Thoracic aorta (tissue), 2 donors: ENCODE measurements at places on chromosomes 13 and 19.

- DNase-seq = no peak
These were observed 19.1 kb upstream of the WDR18 start for GRCh38 chr19:964761-965694.

- DNase-seq = no peak
These were observed 660 bp upstream of the MVB12A start for GRCh38 chr19:17419154-17419620.

GRCh38 chr13:34019870-34020269 is 201.9 kb downstream of the RFC3 start:
- no peak for DNase-seq

DNA sequence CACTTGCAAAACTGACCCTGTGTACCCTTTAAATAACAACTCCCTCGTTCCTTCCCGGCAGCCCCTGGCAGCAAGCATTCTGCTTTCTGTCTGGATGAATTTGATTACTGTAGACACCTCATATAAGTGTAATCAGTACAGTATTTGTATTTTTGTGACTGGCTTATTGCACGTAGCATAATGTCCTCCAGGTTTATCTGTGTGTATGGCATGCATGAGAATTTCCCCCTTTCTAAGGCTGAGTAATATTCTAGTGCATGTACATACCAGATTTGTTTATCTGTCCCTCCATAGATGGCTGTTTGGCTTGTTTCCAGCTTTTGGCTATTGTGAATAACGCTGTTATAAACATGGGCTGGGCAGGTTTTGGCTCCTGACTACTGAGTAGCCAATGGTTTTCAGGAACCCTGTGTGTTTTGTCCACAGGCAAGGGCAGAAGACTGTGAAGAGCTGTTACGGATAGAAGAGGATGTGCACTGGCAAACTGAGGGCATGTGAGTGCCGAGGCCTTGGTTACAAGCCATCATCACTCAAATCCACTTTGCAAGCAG is 98.0 kb downstream of the ESD start:
- no peak for DNase-seq

- no peak for DNase-seq
These were observed 223.8 kb downstream of the TDRD3 start for GRCh38 chr13:60620611-60621395.

GRCh38 chr13:48797127-48797526 is 143.4 kb downstream of the CYSLTR2 start:
- DNase-seq = no peak

DNA sequence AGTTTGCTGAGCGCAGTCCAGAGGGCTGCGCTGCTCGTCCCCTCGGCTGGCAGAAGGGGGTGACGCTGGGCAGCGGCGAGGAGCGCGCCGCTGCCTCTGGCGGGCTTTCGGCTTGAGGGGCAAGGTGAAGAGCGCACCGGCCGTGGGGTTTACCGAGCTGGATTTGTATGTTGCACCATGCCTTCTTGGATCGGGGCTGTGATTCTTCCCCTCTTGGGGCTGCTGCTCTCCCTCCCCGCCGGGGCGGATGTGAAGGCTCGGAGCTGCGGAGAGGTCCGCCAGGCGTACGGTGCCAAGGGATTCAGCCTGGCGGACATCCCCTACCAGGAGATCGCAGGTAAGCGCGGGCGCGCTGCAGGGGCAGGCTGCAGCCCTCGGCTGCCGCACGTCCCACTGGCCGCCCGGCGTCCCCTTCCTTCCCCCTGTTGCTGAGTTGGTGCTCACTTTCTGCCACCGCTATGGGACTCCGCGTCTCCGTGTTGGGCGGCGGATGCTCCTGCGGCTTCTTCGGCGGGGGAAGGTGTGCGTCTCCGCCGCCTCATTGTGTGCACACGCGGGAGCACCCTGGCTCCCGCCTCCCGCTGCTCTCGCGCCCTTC is 772 bp downstream of the GPC6 start:
- no peak for DNase-seq

- DNase-seq = peak; percentile 54
These were observed 84.3 kb downstream of the FGF14 start for GRCh38 chr13:102317593-102317992.

DNA sequence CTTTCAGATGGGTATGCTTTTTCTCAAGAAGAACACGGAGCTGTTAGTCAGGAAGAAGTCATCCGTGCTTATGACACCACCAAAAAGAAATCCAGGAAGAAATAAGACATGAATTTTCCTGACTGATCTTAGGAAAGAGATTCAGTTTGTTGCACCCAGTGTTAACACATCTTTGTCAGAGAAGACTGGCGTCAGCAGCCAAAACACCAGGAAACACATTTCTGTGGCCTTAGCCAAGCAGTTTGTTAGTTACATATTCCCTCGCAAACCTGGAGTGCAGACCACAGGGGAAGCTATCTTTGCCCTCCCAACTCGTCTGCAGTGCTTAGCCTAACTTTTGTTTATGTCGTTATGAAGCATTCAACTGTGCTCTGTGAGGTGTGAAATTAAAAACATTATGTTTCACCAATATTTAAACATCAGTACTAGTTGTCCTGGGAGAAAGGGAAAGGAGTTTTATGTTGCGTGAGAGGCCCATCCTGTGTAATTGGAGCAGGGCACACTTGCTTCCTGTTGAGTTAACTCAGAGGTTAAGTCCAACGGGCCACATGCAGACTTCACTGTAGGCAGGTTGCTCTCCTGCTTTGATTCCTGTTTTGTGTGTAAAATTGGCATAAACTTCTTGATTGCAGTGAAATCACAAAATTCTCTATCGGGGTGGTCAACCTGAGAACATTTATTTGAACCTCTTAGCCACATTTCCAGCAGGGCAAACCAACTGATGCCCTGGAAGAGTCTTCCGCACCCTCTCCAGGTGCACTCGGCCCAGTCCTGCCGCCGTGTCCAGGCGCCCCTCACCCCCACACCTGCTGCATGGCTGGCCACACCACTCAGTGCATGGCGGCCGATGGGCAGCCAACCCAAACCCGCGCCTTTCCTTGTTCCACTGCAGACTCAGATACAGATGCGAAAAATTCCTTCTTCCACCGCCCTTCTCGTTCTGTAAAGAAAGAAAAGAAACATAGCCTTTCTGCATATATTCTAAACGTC is 31.6 kb downstream of the SHISA2 start:
- DNase-seq = no peak

DNA sequence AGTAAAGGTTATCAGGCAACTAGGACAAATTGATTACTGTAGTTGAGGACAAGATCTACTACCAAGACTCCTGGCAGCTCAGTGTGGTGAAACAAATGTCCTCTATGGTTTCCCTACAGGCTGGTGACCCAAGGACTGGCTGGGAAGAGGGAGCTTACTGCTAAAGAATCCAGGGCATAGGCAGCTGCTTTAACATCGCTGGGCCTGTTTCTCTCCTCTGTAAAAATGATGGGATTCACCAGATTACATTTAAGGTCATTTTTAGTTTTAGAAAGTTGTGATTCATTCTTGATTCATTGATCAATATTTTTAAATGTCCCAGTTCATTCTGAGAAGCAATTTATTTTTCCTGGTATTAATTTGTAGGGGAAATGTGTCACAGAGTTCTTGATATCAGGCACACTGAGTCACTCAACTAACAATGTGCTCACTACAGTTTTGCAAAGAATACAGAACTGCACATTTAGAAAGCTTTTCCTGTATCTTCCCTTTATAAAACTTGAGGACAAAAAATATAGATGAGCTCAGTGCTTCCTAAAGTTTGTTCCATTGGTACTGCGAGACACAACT is 19.6 kb upstream of the FAM124A start:
- no peak for DNase-seq

GRCh38 chr13:31781064-31781463 is 41.7 kb downstream of the RXFP2 start:
- DNase-seq = no peak

GRCh38 chr13:51213173-51213728 is 8.9 kb upstream of the FAM124A start:
- DNase-seq = no peak

GRCh38 chr13:47705185-47705584 is 295.9 kb downstream of the SUCLA2 start:
- no peak for DNase-seq

- DNase-seq = peak; percentile 68
These were observed 3.0 kb upstream of the COX6B1 start for GRCh38 chr19:35644987-35645679.

GRCh38 chr19:48926909-48927308 is 6.6 kb upstream of the DHDH start:
- DNase-seq = peak; percentile 67

GRCh38 chr19:19540064-19540714 is 2.1 kb downstream of the CILP2 start:
- no peak for DNase-seq

DNA sequence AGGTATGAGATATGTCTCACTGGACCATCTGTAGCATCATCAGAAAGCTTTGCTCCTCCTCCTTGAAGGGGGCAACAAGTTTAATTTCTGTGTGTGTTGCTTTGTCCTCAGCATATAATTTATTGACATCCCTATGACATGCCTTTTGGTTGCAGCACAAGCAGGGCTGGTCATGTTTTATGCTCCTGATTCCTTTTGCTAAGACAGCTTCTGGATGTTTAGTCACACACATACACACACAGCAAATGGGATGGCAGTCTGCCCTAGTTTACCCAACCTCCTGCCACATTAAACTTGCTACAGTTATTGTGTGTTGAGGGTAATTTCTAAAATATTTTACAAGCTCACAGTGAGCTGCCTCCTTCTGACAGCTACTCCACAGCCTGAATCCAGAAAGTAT is 217.9 kb upstream of the RXFP2 start:
- no peak for DNase-seq

GRCh38 chr19:41325947-41326706 is 16.2 kb downstream of the CCDC97 start:
- no peak for DNase-seq

GRCh38 chr19:55453511-55454260 is 7.8 kb downstream of the ISOC2 start:
- DNase-seq = no peak

GRCh38 chr13:114031631-114032030 is 57.8 kb upstream of the C13orf46 start:
- no peak for DNase-seq

DNA sequence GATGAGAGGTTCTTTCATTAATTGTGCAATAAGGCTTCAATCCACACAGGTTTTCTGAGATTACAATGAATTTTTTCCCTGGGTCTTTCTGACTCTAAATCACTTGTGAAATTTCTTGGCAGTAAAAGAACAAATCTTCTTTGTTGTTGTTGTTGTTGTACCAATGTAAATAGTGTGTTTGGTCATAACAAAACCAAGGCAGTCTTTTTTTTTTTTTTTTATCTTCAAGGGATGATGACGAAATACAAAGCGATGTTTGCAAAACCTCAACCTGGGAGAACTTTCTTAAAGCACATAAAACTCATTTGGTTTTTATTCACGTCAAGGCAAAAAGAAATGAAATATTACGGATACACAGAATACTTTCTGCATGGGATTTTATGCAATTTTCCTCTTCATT is 462.0 kb downstream of the LIG4 start:
- no peak for DNase-seq

DNA sequence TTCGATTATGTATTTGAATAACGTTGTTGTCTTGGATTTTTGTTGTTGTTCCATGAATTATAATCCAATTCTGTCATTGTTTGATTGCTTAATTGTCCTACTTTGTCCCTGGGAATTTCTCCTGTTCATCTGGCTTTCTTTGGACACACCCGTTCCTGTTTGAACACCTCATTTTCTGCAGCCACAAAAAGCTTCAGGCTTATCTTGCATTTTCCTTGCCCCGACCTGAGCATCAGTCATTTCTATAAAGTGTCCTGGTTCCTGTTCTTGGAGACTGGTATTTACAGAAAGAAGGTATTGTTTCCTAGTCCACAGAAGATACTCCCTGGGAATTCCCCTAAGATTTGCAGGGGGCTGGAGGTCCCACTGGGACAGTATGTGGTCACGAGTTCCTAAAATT is 731.8 kb upstream of the ARGLU1 start:
- no peak for DNase-seq

DNA sequence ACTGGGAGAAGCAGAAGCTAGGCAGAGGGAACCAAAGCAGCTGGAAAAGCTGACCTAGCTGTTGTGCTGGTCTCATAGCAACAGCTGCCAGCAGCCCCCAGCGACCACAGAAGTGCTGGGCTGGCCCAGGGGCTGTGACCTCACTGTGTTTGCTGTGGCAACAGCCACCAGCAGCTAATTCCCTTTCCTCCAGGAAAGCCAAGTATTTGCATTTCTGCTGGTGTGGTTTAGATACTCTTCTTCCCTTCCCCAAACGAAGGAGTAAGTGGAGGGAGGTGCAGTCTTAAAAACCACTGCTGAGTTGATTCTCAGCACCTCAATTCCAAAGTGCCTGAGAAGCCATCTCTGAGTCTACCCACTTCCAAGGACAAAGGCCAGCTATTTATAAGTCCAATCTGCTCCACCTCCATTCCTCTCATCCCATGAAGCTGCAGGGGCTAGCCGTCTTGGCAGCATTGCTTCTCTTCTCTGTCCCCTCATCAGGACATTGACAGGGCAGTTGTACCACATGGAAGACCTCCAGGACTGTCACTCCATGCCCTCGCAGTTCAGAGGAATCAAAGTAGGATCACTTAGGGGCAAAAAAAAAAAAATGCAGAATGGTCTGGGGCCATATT is 11.5 kb upstream of the CCDC97 start:
- DNase-seq = no peak

DNA sequence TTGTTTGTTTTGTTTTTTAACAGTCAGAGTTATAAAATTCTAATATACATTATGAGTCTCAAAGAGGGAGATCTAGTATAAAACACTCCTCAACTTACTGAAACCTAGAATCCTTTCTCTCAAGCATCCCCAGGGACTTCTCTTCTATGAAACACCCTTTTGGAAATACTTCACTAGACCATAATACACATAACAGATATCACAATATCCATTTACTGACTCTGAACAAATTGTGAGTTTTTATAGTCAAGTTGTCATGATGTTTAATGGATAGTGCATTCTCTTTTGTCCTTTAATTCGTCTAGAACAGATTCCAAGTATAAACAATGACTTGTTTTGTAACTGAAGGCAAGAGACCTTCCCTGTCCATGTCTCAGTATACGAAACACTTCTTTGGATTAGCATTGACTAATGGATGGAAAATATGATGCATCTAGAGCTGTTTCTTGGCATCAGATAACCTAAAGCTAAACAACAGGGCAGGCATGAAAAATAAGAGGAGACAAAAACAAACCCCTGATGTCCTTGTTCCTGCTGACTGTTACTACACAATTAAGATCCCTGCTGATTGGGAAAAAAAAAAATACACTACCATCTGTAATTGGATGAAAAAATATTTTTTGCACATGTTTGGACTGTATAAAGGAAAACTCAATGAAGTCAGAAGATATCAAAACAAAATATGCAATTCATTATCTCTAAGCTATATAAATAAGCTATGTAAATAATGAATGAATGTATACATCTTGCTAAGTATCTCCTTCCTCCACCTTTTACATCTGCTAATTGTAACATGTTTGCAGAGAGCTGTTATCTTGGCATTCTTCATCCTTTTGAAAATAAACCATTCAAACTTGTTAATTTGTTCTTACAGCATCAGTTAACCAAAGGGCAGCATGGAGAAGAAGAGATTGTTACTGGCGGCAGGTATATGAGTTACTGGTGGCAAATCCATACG is 214.2 kb downstream of the LACC1 start:
- DNase-seq = no peak
